ENCODE measurements at places on chromosomes 5 and 9.

DNA sequence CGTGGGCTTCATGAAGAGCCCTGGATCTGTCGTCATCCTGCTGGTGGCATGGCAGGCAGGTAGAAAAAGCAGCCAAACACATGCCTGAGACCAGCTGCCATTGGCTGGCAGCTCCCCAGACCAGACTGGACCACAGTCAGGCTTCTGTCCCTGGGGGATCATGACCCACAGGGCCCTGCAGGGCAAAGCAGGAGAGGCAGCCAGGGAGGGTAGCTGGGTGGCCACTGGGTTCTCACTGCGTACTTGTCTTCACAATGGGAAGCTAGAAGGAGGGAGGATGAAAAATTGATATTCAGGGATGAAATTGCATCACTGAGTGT, 67.8 kb upstream of the GARNL3 start:
- no peak for DNase-seq

GRCh38 chr9:121902461-121903135, 190.5 kb downstream of the TTLL11 start:
- DNase-seq, result no peak

DNA sequence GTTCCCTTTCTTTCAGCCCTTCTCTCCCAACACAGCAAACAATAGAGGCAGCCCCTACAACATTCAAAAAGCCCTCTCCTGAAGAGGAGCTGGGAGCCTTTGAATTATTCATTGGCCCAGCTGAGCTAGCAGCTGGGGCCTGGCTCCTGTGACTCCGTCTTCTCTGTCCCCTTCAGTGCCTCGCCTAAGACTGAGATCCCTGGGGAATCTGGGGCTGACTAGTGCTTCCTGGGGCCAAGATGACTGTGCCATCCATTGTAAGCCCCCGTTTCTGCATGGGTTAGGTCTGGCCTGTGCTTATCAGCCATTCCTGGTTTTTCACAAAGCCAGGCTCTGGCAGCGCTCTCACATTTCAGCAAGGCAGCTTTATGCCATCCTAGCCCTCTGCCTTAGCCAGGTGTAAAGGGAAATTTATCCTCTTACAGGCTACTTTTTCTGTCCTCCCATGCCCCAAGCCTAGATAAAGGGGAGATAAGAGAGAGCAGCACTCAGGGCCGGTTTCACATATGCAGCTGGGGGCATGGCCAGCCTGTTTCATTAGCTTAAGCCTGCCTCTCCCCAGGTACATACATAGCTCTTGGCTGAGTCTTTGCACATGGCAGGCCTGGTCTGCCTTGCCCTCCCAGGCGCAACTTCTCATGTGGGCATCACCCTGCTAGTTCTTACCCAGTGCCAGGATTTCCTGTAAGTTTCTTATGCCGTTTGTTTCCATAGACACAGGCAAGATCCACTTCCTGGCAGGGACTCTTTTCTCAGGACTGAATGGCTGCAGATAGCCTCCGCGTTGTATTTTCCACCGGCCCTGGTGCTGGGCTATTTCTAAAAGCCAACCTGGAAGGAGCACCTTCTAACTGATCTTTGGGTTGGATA, 15.8 kb downstream of the PTPA start:
- DNase-seq, result no peak

- DNase-seq, result no peak
Measured at GRCh38 chr9:69420611-69421270, 95.7 kb downstream of the ENTREP1 start.

- DNase-seq, result no peak
Measured at GRCh38 chr9:93968451-93969327, 13.5 kb upstream of the BARX1 start.

Measured in epithelial cell of prostate (primary cell).